ENCODE measurements at places on chromosomes 16 and 17. TPM values are rescaled to one million over a fixed set of nuclear protein-coding genes. Genes with fewer than 3 reads are reported as not detected.

DNA sequence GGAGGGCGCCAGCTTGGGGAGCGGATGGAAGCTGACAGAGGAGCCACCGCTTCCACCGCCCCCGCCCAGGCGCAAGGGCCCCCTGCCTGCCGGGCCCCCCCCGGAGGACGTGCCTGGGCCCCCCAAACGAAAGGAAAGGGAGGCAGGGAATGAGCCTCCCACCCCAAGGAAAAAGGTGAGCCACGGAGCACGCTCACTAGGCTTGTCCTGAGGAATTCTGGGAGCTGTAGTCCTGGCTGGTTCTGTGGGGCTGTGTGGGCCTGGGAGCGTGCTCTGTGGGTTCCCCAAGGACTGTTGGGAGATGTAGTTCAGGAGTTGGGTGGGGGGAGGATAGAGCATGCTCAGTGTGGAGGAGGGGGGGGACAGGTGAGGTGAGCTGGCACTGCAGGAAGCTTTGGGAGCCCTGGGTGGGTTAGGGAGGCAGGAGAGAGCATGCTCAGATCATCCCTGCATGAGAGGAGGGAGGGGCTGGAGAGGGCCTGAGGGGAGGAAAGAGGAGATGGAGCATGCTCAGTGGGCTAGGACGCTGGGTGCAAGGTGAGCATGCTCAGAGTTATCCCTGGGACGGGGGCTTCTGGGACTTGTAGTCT lies 4.5 kb downstream of the FBXL19 start:
- H3K4me3 ChIP-seq: no peak overlapping the region
- no peaks in the 10 kb centered on the region for H3K36me3 ChIP-seq
- peaks cover 8% of the 10 kb centered on the region for H3K4me1 ChIP-seq
- H3K27ac ChIP-seq: peak overlapping the region; percentile 1
- no peaks in the 10 kb centered on the region for H3K27me3 ChIP-seq

- H3K27me3 ChIP-seq: no peaks in the 10 kb centered on the region
- H3K27ac ChIP-seq: no peak overlapping the region
- H3K4me3 ChIP-seq: no peak overlapping the region
- DNase-seq: no peak
- H3K36me3 ChIP-seq: no peaks in the 10 kb centered on the region
- H3K4me1 ChIP-seq: no peaks in the 10 kb centered on the region
Observed at GRCh38 chr17:29949696-29950095, 8.3 kb downstream of the EFCAB5 start.

DNA sequence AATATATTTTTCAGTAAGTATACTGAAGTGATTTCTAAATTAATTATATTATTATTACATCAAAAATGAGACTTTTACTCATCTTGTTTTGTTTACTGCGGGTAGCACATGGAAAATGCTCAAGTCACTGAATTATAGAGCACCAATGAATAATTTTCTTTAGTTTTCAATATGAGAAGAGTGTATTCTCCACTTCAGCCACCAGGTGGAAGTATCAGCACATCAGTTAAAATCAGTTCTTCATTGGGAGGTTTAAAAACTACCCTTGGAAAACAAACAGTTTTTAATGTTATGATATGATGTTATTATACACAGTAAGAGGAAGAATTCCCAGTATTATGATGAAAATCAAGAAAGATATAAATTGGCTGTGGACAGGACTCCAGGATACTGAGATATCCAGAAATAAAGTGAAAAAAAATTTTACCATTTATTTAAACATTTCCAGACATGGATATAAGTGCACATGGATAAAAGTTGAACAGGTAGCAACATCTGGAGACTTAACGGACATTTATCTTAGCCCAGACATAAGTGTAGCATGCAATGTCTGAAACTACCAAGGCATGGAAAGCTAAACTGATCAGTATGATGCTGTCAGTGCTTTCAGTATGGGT lies 467.3 kb downstream of the KCNJ2 start:
- DNase-seq: no peak
- H3K4me3 ChIP-seq: no peak overlapping the region
- H3K27ac ChIP-seq: no peak overlapping the region
- H3K4me1 ChIP-seq: no peaks in the 10 kb centered on the region
- H3K27me3 ChIP-seq: no peaks in the 10 kb centered on the region

GRCh38 chr16:1443403-1443973 lies 868 bp downstream of the CCDC154 start:
- no peak overlapping the region for H3K27ac ChIP-seq
- no peaks in the 10 kb centered on the region for H3K4me1 ChIP-seq
- no peak overlapping the region for H3K4me3 ChIP-seq
- DNase-seq: no peak
- no peaks in the 10 kb centered on the region for H3K36me3 ChIP-seq
- H3K27me3 ChIP-seq: no peaks in the 10 kb centered on the region

DNA sequence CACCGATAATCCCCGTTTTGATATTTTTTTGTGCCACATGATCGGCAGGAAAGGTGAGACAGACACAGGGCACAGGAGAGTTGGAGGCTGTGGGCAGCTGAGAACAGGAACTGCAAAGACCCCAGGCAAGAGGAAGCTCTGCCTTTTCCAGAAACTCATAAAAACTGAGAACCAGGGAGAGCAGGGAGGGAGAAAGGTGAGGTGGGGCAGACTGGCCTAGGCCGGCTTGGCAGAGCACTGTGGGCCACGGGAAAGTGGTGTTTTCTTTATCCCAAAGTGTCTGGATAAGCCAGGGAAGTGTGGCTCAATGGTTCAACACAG lies 11.8 kb upstream of the AXIN2 start:
- H3K36me3 ChIP-seq: no peaks in the 10 kb centered on the region
- no peak for DNase-seq
- H3K4me3 ChIP-seq: no peak overlapping the region
- H3K27me3 ChIP-seq: no peaks in the 10 kb centered on the region
- no peaks in the 10 kb centered on the region for H3K4me1 ChIP-seq

- no peaks in the 10 kb centered on the region for H3K36me3 ChIP-seq
- H3K4me3 ChIP-seq: no peak overlapping the region
- H3K27ac ChIP-seq: no peak overlapping the region
Observed at GRCh38 chr16:58272855-58273254, 22.0 kb downstream of the PRSS54 start.

DNA sequence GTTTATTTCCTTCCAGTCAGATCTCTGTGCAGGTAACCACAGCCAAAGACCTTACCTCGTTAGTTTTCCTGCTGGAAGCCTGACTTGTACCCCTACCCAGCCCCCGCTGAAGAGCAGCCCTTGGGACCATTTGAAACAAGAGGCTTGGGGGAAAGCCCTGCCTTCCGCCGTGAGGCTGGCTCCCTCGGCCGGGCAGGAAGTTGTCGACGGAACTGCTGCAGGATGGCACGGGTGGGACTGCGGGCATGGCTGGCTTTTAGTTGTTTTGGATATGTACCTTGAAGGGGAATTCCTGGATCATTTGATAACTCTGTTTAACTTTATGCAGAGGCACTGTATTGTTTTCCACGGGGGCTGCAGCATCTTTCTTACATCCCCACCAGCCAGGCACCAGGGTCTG lies 49.0 kb upstream of the ENDOV start:
- no peaks in the 10 kb centered on the region for H3K36me3 ChIP-seq
- no peak for DNase-seq
- H3K4me1 ChIP-seq: no peaks in the 10 kb centered on the region

- no peak for DNase-seq
- no peaks in the 10 kb centered on the region for H3K27me3 ChIP-seq
- no peaks in the 10 kb centered on the region for H3K4me1 ChIP-seq
Observed at GRCh38 chr17:37465069-37465616, 24.5 kb upstream of the DUSP14 start.

Gene NAGS
- 1.8 TPM for total RNA-seq

Gene DCTPP1
- total RNA-seq: 26.6 TPM
